ENCODE measurements at places on chromosomes 1 and 21. TPM values are rescaled to one million over a fixed set of nuclear protein-coding genes. Genes with fewer than 3 reads are reported as not detected.
A peak's percentile ranks its signal among the peaks of the same experiment; 100 is the strongest.

The HLX gene
- total RNA-seq: 8.1 TPM

The FCGR1A gene
- total RNA-seq: 8.1 TPM

GRCh38 chr1:226764533-226764932 lies 25.5 kb upstream of the ITPKB start:
- DNase-seq: peak; percentile 14

GRCh38 chr1:28865997-28866650 lies 48.2 kb upstream of the EPB41 start:
- no peak for DNase-seq

The EIF4G3 gene
- 45.6 TPM for total RNA-seq

GRCh38 chr1:220818421-220819173 lies 31.9 kb downstream of the MTARC1 start:
- DNase-seq: no peak

The ZBTB8A gene
- total RNA-seq: 3.0 TPM

- DNase-seq: no peak
Observed at GRCh38 chr1:232579466-232579865, 50.5 kb downstream of the SIPA1L2 start.

DNA sequence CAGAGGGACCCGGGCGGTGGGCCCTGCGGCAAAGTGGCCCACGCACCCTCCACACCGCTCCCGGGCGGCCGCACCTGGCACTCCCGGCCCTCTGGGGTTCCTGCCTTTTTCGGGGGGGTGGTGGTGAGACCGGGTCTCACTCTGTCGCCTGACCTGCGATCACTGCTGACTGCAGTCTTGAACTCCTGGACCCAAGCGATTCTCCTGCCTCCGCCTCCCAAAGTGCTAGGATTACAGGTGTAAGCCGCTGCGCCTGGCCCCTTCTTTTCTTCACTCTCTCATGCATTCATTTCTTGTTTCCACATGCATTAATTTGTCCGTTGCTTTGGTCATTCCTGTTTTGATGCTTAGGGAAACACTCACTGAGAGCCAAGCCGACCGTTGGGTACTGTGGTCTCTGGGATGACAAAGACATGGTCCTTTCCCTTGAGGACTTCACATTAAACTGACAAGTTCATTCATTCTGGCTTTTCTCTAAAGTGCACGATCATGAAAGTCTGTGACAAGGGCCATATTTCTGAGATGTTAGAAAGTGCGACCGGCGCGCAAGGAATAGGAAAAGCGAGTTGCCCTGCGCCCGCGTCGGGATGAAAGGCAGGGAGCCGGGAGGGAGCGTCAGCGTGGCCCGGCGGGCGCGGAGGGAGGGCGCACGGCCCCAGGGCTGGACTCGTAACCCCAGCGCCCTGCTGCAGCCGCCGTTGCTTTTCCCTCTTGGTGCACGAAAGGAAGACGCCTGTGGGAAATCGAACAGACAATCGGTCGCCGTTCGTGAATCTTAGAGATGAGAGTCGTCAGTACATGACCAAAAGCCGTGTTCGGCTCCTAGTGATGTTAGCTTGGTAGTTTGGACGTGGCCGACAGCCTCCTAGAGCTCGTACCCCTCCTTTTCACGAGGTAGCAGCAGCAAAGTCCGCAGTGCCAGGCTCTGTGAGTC lies 1.0 kb upstream of the MCOLN2 start:
- no peak for DNase-seq

GRCh38 chr1:114703242-114703641 lies 7.9 kb upstream of the AMPD1 start:
- DNase-seq: no peak

GRCh38 chr1:65148548-65149350 lies 746 bp downstream of the AK4 start:
- peak; percentile 79 for DNase-seq

GRCh38 chr21:35833388-35833787 lies 226.9 kb downstream of the SETD4 start:
- no peak for DNase-seq

DNA sequence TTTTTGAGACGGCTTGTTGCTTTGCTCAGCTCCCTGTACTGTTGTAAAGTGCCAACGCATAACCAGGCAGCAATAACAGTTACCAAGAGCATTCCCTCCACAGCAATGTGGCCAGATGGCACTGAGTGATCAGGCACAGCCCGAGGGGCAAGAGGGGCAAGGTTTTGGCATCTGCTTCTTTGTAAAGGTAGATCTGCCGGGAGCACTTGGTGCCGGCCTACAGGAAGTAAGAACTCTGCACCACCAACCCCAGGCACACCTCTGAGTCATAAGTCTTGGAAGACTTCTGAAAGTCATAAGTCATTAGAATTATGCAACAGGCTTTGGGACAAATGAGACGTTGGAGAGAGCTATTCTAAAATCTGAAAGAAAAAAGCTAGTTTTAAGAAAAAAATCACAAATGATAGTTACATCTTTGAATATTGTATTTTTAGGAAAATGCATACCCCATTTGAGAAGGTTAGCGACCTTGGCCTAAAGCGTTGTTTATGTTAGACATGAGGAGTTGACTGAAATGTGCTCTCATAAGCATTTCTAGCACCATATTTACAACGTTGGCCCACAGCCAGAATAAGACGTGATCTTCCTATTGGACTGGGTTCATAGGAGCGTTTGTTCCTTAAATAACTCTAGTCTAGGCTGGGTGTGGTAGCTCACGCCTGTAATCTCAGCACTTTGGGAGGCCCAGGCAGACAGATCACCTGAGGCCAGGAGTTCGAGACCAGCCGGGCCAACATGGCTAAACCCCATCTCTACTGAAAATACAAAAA lies 37.7 kb upstream of the MAP10 start:
- no peak for DNase-seq

The INKA2 gene
- 13.7 TPM for total RNA-seq

DNA sequence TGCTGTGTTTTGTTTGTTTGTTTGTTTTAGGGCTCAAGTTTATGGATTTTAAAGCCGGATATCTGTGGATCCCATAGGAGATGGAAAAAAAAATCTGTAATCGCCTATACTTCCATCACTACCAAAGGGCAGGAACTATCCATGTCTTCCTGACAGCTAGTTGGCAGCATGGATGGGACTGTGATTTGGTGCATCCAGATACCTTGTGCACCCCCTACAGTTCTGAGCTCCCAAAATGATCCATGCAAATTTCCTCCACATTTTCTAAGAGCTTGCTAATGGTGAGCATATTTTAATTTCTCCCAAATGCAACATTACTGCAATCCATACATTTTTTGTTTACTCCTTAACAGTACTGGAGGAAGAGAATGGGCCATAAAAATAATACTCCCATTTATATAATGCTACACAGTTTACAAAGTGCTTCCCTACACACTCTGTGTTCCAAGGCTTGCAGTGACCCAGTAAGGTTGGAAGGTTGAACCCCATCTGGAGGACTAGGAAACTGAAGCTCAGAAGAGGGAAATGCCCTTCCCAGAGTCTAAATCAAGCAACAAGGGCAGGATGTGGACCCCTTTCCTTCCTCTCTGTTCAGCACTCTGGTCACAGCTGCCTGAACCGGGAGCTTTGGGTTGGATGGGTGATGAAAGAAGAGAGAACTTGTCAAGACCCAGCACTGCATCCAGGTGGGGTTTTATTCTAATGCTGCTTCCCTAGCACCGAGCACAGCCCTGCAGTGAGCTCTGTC lies 48.0 kb downstream of the CAPN8 start:
- no peak for DNase-seq

DNA sequence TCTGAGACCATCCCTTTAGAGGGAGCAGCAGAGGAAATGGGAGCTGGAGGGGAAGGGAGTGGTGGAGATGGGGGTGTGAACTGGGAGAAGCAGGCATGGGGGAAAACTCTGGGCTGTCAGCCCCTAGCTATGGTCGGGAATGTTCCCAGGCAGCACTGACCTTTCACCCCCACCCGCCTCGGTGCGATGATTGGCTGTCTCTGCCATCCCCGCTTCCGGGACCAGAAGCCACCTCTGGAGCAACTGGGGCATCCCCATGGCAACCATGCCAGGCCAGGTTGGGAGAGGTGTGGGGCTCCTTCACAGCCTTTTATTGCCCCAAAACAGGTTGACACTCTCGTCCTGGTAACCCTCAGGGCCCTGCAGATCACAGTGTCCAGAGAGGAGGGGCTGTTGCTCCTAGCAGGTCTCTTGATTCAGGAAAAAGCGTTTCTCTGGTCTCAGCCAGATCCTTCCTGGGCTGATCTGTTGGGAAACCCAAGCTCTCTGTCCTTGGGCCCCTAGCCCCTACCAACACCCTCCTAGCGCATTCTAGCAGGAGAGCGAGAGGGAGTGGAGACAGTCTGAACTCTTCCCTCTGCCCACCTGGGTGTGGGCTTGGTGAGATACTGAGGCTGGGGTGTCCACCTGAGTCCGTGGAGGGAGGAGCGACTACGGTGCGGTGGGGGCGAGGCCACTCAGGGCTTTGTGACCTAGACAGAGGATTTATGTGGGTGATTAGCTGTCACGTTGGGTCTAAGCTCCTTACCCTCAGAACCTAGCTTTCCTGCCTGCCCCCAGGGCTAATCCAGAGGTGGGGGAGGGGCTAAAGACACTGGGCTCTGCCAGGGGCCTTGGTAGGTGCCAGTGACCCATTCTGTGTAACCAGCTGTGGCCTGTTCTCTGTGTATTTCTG lies 12.2 kb upstream of the SLC6A9 start:
- DNase-seq: no peak

GRCh38 chr21:26965040-26965906 lies 1.6 kb downstream of the ADAMTS5 start:
- peak; percentile 73 for DNase-seq

The PLA2G2D gene
- total RNA-seq: not detected

DNA sequence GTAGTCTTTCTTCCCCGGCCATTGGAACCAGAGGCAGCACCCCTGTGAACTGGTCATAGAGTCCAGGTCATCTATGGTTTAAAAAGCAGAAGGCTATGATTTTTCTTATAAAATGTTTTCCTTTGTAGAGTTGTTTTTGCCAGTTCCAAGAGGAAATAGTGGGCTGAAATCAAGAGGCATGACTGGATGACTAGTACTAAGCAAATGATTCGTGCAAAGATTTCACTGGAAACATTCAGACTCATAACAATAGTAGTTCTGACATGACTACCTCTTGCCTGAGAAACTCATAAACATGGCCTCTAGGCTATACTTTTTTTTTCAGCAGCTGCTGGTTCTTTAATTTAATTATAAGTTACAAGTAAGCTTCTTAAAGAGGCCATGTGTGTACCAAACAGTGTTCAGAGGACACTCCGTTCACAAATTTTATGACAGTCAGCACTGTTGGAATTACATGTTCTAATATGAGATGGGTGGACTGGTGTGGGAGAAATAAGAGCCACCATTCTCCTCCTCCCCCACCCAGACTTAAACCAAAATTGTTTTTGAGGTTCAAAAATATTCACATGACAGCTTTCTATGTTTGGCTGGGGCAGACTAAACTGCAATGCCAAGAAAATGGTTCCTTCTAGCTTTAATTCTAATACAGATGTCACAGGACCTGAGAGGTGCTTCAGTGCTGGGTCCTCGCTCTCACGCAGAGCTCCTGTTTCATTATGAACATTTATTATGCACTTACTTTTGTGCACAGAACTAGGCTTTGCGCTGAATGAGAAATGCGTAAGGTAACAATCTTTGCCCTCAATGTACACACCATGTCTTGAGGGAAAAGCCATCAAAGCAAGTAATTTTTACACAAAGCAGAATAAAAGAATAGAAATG lies 147.5 kb downstream of the ZC3H11B start:
- DNase-seq: no peak

DNA sequence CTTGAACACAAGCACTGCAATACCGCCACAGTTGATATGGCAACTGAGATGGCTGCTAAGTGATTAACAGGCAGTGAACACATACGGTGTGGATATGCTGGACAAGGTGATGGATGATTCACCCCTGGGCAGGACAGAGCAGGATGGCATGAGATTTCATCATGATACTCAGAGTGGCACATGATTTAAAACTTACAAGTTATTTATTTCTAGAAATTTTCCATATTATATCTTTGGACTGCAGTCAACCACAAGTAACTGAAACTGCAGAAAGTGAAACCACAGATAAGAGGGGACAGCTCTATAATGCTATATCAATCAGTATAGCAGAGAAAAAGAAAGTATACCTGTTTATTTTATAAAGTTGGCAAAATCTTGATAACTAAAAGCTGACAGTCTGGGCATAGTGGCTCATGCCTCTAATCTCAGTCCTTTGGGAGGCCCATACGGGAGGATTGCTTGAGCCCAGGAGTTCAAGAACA lies 47.9 kb downstream of the PHACTR4 start:
- DNase-seq: no peak

- DNase-seq: no peak
Observed at GRCh38 chr1:115237507-115237906, 100.5 kb downstream of the NGF start.

- no peak for DNase-seq
Observed at GRCh38 chr1:33979341-33979740, 115.5 kb downstream of the HMGB4 start.

The HOOK1 gene
- total RNA-seq: 0.67 TPM

DNA sequence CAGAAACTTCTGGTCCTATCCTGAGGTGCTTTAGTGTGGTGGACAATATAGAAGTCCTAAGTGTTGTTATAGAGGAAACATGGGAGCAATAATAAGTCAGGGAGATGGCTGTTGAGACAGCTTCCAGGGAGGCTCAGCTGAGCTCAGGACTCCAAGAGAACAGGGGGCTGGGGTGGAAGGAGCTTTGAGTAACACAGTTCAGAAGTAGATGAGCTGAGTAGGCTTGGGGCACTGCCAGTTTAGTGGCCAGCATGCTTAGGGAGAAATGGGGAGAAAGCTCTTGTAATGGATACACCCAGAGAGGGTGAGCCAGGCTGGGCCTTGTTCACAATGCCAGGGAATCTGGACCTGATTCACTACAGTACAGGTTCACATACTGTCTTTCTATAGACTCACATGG lies 201.6 kb downstream of the DAB1 start:
- no peak for DNase-seq

- DNase-seq: no peak
Observed at GRCh38 chr1:232386294-232386693, 243.6 kb downstream of the SIPA1L2 start.

The HAX1 gene
- total RNA-seq: 132 TPM

The RGS8 gene
- not detected for total RNA-seq

DNA sequence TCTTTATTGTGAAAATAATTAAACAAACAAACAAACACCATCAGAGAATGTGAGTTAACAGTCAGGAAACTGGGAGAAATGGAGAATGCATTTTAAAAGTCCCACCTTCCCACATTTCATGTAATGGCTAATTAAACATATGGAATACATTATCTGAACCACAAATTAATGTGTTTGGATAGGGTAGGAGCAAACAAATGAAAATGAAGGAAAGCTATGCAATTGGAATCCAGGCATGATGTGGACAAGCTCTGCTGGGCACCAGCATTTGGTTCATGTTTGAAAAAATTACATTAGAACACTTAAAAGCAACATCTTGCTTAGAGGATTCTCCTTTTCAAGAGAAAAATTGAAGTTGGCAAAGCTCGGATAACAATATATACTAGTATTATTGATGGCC lies 628.1 kb downstream of the LMO4 start:
- DNase-seq: no peak

The PLA2G2C gene
- total RNA-seq: not detected

The CLEC20A gene
- total RNA-seq: not detected
